ENCODE measurements at places on chromosomes 4 and X.

GRCh38 chr4:22190855-22191254, 242.3 kb upstream of the KCNIP4 start:
- no peak for DNase-seq

DNA sequence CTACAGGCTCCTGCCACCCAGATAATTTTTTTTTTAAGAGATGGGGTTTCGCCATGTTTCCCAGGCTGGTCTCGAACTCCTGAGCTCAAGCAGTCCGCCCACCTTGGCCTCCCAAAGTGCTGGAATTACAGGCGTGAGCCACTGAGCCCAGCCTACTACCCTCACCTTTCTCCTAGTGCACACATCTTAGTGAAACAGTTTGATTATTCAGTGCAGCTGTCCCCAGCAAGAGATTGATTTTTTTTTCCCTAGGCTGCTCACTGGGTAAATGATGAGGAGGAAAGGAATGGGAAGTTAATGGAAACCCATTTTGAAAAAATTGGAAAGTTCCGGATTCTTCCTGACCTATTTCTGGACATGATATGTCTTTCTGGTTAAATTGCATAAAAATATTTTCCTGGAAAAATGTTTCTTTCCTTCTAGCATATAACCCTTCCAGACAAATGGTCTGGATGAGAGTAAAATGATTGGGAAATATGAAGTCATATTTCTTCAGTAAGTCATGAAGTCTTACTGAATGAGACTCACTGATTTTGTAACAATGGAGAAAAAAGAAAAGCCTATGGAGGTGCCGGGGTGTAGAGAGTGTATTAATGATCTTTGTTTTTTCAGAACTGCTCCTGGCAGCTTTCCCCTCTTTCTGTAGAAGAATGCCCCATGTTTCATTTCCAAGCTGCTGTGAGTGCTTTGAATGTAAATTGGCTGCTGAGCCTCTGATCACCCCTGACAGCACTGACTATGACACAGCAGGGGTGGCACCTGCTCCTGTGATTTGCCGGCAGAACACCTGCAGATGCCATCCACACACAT, 19.5 kb upstream of the ZNF41 start:
- DNase-seq: no peak

DNA sequence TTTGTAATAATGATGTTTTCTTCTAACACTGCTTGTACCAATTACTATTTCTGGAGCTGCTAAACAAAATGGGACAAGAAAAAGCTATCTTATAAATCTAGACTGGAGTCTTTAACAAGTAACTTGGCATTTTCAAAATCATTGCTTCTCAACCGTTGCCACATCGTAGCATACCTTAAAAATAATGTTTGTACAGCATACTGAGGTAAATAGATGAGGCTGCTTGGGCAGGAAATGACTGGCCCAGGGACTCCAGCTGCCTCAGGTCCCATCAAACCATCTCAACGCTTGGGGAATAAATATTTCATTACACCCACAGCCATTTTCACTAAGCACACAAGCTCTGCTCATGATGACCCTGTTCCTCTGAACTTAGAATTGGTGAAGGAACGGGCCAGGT, 115.1 kb downstream of the SPANXA1 start:
- DNase-seq: no peak

DNA sequence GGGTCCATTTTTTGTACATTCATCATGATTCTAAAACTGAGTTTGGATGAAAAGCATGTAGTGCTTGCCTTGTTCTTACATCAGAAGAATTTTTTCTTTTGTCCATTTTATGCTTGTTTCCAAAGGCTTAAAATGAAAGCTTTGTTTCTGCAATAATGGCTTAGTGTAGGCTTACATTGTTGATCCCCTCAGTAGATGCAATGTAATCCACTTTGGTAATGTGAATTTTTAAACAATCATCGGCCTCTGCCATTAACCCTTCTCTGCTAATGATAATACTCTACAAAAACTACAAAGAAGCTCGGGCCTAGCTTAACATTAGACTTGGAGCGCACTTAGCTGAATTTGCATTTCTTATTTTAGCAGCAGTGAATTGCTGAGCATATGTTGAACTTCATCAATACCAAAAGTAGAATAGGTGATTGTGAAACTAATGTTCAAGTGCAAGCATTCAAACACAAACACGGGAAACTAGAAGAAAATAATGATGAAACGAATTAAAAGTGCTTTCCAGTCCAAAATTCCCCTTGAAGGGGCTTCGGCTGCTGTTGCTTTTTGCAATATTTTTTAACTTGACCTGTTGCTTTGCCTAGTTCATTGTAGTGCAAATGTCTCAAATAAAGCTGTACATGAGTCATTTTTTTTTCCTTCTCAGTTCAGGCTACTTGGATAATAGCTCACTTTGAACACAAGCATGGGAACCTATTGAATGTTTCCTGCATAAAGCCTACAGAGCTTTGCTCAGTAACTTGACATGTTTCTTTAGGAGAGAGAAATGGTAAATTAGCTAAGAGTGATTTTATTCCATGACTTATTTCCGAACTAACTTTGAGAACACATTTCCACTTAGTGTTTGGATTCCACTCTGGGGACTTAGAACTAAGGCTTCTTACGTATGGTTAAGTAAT, 66.5 kb downstream of the SLIT2 start:
- peak; percentile 86 for DNase-seq

DNA sequence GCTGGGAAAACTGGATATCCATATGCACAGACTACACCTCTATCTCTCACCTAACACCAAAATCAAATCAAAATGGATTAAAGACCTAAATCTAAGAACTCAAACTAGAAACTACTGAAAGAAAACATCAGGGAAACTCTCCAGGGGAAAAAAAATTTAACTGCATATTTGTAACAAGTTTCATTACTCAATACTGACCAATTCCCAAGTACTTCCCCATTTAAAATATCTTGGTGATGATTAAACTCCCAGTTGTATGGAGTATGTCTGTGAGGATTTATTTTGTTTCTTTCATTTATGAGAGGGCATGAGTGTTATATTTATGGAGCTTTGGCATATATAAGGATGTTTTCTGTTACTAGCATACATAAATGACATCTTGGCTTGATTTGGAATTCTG, 112.3 kb upstream of the IL15 start:
- DNase-seq: no peak

DNA sequence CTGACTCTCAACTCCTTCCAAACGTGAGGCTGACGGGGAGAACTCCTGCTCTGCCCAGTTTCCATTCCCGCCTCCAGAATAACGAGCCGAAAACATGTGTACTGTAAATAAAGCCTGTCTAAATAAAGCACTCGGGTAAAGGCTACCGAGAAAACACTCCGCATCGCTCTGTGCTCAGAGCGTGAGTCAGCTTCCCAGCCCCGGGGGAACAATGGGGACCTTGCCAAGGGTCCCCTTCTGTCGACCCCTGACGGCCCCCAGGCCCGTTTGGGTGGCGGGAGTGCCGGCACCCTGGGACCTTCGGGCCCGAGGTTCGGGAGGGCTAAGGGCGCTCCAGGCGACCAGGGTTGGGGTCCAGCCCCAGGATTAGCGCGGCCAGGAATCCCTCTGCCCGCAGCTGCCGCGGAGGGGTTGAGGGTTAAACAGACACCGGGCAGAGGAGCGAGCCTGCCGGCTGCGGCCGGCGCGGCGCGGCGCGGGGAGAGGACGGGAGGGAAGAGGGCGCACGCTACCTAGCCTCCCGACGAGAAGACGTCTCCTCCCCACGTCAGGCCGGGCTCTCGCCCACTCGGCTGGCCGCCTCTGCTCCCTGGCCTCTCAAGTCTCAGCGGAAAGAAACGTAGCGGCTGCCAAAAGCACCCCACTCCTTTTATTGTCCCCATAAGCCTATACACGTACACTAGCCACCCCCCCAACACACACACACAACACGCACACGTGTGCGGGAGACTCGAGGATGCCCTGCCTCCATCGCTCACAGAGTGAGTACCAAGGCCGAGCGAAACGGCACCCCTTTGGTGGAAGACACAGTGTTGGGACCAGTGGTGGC, 85.5 kb downstream of the BCOR start:
- DNase-seq: no peak

DNA sequence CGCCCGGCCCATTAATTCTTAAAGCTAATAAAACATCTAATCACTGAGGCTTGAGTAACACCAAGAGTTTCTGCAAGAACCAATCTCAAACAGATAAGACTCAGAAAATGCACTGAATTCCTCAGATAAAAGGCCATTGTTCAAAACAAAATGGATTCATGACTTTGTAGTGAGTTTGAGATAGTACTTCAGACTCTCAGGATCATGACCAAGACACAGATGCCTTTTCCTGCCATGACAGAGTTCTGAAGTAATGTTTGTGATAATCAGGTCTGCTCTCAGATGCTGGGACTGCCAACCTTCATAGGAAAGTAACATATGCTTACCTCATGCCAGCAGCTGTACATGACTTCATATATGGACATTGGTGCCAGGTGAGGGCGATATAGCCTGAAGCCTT, 54.6 kb downstream of the NIPAL1 start:
- DNase-seq: no peak

DNA sequence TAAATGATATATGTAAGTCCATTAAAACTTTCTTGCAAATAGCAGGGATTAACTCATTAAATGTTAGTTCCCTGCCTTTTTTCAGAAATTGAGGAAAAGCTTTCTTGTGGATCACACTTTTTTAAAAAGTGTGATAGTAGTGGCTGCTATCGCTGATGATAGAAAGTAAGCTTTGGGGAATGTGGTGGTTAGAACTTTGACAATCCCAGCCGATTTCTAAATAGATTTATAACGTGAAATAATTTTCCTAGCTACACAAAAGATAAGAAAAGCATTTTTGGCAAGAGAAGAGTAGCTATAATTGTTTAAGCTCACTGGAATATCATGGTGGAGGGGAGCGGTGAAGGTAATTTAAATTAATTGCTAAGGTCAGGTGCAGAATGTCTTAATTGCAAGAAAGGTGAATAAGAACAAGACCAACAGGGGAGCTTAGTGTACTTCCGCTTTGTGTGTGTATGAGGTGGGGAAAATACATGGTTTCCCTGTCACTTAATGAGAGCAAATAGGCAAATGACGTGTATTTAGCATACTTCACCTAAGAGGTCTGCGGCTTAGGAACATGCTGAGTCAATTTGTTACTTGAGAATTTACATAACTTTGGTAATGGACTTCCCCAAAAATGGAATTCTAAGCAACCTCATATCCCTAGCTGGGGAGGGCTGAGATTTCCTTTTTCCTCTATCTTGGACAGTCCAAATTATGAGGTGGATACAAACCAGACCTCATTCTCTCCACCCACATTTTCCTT, 11.7 kb upstream of the IL21 start:
- no peak for DNase-seq

DNA sequence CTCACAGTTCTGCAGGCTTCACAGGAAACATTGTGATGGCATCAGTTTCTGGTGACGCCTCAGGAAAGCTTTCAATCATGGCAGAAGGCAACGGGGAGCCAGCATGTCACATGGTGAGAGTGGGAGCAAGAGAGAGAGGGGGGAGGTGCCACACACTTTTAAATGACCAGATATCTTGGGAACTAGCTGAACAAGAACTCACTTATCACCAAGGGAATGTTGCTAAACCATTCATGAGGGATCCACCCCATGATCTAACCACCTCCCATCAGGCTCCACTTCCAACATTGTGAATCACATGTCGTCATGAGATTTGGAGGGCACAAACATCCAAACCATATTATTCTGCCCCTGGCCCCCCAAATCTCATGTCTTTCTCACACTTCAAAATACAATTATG, 43.3 kb upstream of the GPR173 start:
- DNase-seq: no peak
